Left lung (tissue), 14 donors: ENCODE measurements at places on chromosomes 11 and 22. TPM values are rescaled to one million over a fixed set of nuclear protein-coding genes. Genes with fewer than 3 reads are reported as not detected.

CDC42BPG gene
- 18.0 TPM for total RNA-seq

C22orf31 gene
- 0.29 TPM for total RNA-seq

SERPIND1 gene
- total RNA-seq, result 0.50 TPM

THOC5 gene
- 38.4 TPM for total RNA-seq

TYR gene
- total RNA-seq, result not detected

PPFIBP2 gene
- total RNA-seq, result 18.7 TPM

IL10RA gene
- 56.8 TPM for total RNA-seq

FAM83F gene
- 0.73 TPM for total RNA-seq

MS4A3 gene
- total RNA-seq, result not detected

RASD2 gene
- 1.3 TPM for total RNA-seq

MEI1 gene
- total RNA-seq, result 7.9 TPM

MB gene
- total RNA-seq, result 2.4 TPM

NOX4 gene
- 0.86 TPM for total RNA-seq

ANO1 gene
- 6.2 TPM for total RNA-seq

RHOG gene
- 109 TPM for total RNA-seq

SLCO2B1 gene
- 145 TPM for total RNA-seq

BRSK2 gene
- 0.32 TPM for total RNA-seq

BACE1-AS gene
- total RNA-seq, result 9.0 TPM

HOATZ gene
- 6.9 TPM for total RNA-seq

MYH9 gene
- 754 TPM for total RNA-seq

RAB36 gene
- 3.8 TPM for total RNA-seq

ETS1 gene
- total RNA-seq, result 108 TPM

FAT3 gene
- total RNA-seq, result 3.0 TPM

DGAT2 gene
- 8.1 TPM for total RNA-seq

OR52N4 gene
- not detected for total RNA-seq

OR8G1 gene
- total RNA-seq, result not detected

BACE1 gene
- 24.1 TPM for total RNA-seq

SCN4B gene
- 4.7 TPM for total RNA-seq

AIFM3 gene
- 6.5 TPM for total RNA-seq

SNX32 gene
- 0.24 TPM for total RNA-seq

F2 gene
- not detected for total RNA-seq

MRGPRE gene
- total RNA-seq, result 0.47 TPM

CARD18 gene
- not detected for total RNA-seq

ISX gene
- not detected for total RNA-seq

C11orf16 gene
- not detected for total RNA-seq

MUC6 gene
- total RNA-seq, result not detected

SLC5A12 gene
- not detected for total RNA-seq

MYEOV gene
- total RNA-seq, result 0.85 TPM

OR6A2 gene
- 0.18 TPM for total RNA-seq

BTBD18 gene
- total RNA-seq, result not detected

IL18 gene
- total RNA-seq, result 46.0 TPM

NCF4 gene
- total RNA-seq, result 13.0 TPM

MYO18B gene
- total RNA-seq, result 0.06 TPM

ZC3H12C gene
- total RNA-seq, result 16.2 TPM

GGTLC2 gene
- 0.55 TPM for total RNA-seq

TBC1D22A gene
- total RNA-seq, result 33.5 TPM

OPCML gene
- total RNA-seq, result not detected

FOLR1 gene
- total RNA-seq, result 80.8 TPM

BTG4 gene
- not detected for total RNA-seq
